ENCODE measurements at places on chromosomes 4 and X.
A peak's percentile ranks its signal among the peaks of the same experiment; 100 is the strongest.

DNA sequence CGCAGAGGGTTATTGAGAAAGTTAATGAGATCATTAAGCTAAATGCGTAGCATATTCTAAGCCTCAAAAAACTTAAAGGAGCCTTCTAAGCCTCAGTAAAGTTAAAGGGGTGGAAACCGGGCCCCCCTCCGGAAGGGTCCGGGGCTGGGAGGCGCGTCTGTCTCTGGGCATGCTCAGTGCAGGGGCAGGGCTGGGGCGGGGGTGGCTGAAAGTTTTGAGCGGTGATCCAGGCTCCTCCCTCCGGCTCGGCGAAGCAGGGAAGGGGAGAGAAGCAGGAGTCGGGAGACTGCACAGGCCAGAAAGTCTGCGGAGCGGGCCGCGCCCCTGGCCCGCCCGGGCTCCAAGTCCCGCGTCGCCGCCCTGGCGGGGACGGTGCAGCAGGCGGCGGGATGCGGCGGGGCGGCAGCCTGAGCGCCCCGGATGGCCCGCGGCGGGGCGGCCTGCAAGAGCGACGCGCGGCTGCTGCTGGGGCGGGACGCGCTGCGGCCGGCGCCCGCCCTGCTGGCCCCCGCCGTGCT, at the start of gene EVC:
Gene EVC (plus strand): TSS at position 241 of the 518 bp plus-strand sequence. CDS start 180 bp downstream, at position 421.
- DNase-seq, result peak; percentile 14

- DNase-seq, result no peak
Measured at GRCh38 chr4:82780170-82780751, 18.3 kb downstream of the SCD5 start.

GRCh38 chr4:164177753-164178152, 576.2 kb upstream of the SMIM31 start:
- DNase-seq, result no peak

DNA sequence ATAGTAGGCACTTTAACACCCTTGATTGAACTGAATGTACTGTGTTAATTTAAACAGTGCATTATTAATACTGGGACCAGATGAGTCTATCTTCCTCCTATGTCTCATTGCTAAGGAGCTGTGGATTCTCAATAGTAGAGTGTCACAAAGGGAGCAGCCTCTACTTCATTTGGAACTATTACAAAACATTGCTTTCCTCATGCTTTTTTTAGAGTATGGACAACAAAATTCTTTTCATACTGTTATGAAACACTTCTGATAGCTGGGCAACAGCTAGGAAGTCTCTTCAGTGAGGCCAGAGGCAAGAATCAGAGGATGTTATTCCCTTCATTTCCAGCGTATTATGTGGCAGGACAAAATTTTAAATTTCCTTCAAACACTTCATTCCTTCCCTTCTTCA, 160.8 kb downstream of the FBXO8 start:
- no peak for DNase-seq

DNA sequence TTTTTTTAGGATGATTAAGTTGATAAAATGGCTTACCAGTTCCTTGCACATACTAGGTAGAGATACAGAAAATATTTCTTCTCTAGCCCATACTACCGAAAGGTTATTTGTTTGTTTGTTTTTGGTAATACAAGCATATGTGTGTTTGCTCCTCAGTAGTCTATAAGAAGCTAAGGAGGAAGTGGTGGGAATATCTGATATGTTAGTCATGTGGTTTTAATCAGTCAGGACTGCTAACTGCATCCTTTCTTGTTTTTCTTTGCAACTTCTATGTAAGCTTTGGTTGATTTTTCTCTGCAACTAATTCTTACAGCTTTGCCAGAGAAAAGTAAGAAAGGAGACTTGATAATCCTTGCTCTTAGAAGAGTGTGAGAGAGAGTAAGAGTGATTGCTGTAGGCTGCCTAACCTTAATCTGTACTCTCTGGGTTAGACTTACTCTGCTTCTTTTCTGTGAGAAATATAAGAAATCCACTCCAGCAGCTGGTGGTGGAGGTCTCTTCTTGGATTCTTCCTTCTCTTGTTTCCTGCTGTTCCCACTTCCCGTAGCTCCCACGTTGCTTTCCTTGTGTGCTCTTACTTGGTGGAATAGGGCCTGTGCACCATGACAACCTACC, 28.3 kb downstream of the SEPTIN11 start:
- DNase-seq, result peak; percentile 18

DNA sequence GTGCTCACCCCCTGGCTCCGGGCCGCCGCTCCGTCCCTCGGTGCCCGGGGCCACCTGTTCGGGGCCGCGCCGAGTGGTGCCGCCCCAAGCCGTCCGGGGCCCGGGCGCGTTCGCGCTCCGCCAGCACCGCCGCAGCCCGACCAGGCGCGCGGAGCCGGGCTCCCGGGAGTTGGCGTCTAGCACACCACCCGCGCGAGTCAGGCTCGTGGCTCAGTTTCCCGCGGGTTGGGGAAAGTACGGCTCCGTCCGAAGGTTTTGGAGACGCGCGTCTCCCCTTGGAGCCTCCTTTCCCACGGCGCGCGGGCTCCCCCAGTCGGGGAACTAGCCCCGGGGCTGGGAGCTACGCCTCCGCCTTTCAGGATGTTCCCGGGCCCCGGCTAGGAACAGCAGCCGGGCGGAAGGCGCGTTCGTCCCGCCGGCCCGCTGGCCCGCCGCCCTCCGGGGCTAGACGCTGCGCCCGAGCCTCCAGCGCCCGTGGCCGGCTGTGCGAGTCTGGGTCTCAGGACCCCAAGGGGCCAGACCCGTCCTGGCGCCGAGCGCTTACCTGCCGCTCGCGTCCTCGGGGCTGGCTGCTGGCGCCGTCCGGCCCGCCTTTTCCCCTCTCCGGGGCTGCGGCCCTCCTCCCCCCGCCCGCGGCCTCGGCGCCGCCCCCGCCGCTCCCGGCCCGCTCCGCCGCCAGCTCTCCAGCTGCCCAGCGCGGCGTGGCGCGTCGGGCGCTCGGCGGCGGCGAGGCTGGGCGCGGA, at the start of gene ADGRG2:
Gene ADGRG2 (minus strand): TSS at position 571 of the 743 bp plus-strand sequence. CDS start 53,634 bp downstream, outside the sequence.
- DNase-seq, result no peak

GRCh38 chr4:108601106-108601505, 19.3 kb upstream of the RPL34 start:
- no peak for DNase-seq

DNA sequence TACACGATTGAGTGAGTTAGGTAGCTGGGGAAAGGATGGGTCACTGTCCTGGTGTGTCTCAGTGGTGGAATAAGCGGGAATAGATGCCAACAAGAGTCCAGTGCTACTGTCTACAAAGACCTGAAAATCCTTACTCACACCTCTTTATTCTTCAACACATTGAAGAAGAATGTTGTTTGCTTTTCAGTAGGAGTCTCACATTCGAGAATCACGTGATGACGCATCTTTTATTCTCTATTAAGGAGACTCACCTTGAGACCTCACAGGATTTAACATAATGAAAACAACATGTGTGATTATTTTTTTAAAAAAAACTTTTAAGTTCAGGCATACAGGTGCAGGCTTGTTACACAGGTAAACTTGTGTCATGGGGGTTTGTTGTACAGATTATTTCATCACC, 75.2 kb downstream of the CD38 start:
- peak; percentile 16 for DNase-seq

- no peak for DNase-seq
Measured at GRCh38 chrX:103464774-103465117, 54.5 kb downstream of the RAB40A start.

DNA sequence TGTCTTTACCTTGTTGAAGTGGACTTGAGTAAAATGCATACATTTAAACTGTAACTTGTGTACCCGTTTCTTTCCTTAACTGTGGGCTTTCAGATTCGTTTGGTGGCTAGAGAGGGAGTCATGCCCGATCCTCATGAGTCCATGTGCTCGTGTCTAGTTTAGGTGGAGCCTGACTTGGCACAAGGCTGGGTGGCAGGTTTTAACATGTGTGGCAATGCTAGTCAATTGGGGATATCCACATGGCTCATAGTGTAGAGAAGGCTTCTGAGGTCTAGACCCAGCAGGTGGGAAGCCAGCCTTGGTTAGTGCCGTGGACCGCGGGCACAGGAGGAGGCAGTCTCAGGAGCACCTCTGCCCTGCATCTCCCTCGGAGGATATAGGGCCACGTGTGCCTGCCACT, 48.5 kb upstream of the CLCN4 start:
- no peak for DNase-seq

- no peak for DNase-seq
Measured at GRCh38 chr4:128574706-128575105, 234.8 kb upstream of the JADE1 start.

GRCh38 chrX:13254076-13254785, 65.6 kb downstream of the ATXN3L start:
- no peak for DNase-seq

GRCh38 chr4:114180481-114180880, 201.0 kb upstream of the ARSJ start:
- DNase-seq, result no peak

GRCh38 chr4:55547466-55547770, 709 bp upstream of the CLOCK start:
- DNase-seq, result no peak

DNA sequence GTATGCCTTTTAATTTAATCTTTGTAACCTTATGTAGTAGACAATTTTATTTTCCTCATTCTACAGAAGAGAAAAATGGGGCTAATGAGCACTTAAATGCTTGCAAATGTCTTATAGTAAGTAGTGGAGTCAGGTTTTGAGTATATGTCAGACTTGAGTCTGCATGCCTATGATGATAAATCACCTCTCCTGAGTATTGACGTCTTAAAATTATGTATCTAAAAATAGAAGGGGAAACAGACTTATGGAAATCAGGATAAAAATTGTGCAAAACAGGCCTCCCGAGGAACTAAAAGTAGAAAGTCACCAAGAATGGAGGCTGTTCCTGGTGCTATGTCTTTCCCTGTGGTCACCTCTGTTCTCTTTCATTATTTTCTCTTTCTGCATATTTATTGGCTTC, 92.7 kb downstream of the STIM2 start:
- no peak for DNase-seq

GRCh38 chr4:81452452-81453006, 19.2 kb downstream of the RASGEF1B start:
- no peak for DNase-seq

DNA sequence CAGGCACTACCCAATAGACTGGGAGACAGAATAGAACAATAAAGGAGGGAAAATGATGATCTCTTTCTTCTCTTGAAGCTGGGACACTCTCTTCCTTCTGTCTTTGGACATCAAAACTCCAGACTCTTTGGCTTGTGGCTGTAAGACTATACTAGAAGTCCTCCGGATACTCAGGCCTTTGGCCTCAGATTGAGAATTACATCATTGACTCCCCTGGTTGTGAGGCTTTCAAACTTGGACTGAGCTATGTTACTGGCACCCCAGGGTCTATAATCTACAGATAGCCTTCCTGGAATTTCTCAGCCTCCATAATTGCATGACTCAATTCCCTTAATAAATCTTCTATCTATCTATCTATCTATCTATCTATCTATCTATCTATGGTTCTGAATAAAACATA, 294.2 kb upstream of the CT83 start:
- DNase-seq, result no peak

DNA sequence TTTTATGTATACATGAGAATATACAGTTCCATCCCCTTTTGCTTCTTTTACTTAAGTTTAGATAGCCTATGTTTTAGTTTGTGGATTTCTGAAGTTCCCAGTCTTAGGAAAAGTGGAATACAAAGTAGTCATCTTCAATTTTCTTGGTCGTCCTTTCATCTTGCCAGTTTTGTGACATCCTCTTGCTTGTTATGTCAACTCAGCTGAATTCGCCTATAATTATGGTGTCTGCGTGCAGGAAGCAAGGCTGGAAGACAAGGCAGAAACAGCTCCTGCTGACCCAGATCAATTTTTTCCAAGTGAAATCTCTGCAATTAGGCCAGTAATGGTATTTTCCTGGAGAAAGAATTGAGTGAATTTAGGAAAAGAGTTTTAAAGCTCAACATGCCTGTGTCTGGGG, 28.1 kb upstream of the NYX start:
- DNase-seq, result no peak

- no peak for DNase-seq
Measured at GRCh38 chrX:96382018-96382417, 302.6 kb upstream of the DIAPH2 start.

- no peak for DNase-seq
Measured at GRCh38 chr4:154073107-154073822, 284.4 kb upstream of the SFRP2 start.

DNA sequence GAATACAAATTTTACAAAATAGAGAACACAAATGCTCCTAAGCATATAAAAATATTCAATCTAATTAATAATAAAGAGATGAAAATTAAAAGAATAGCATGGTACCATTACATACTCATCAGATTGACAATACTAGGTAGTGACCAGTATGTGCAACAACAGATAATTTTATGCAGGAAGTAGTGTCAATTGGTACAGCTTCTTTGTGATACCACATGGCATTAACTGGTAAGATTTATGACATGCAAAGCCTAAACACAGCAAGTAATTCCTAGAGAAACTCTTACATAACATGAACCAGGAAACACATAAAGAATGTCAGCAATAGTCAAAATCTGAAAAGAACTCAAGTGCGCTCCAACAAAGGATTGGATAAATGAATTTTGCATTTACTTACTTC, 26.3 kb downstream of the CXCL2 start:
- no peak for DNase-seq

GRCh38 chrX:105635794-105636193, 186.5 kb upstream of the NRK start:
- no peak for DNase-seq

GRCh38 chrX:69229436-69229835, 64.2 kb upstream of the PJA1 start:
- no peak for DNase-seq

GRCh38 chr4:8171984-8172924, 13.6 kb upstream of the ABLIM2 start:
- no peak for DNase-seq

DNA sequence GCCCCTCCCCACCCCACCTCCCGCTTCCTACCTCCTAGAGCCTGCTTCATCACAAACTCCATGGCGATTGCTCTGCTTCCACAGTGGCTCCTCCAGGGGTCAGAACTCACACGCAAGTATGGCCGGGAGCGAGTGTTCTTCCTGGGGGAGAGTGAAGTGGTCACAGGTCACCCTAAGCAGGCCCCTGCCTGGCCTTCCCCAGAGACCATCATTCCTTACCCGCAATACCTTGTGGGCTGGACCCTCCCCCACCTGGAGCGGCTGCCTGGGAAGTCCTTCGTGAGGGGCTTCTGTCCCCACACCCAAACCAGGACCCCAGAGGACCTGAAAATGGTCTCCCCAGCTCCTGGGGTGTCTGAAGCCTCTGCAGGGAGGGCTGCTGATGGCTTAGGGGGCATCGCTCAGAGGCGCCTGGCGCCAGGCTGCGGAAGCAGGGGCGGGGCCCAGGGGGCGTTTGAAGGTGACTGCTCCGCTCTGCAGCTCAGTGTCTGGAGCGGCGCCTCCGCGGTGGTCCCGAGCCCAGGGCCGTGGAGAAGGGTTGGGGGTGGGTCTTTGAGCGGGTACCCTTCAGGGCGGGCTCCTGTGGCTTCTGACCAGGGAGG, 1.4 kb downstream of the CPLX1 start:
- DNase-seq, result no peak

DNA sequence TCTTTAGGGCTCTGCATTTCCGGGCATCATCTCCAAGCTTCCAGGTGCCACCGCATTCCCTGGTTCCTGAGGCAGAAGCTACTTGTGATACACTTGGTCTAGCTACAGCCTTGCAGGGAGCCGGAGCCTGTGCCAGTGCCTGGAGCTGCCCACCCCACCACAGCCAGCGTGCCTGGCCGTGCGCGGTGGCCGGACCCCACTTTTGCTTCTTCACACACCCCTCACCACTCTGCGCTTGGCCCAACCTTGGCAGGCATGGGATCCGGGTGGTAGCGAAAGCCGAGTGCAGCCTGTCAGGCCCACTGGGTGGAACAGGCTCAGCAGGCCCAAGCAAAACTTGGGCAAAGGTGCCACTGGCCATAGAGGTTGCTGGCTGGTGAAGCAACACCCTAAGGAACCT, 823.7 kb downstream of the GLUD2 start:
- no peak for DNase-seq

- DNase-seq, result peak; percentile 26
Measured at GRCh38 chr4:147340111-147340510, 140.8 kb upstream of the EDNRA start.
